Right atrium auricular region (tissue), 2 donors: ENCODE measurements at places on chromosomes 12 and 14.

- peak; percentile 36 for DNase-seq
Measured at GRCh38 chr14:100896369-100897060, 7.0 kb downstream of the RTL1 start.

- no peak for DNase-seq
Measured at GRCh38 chr12:20055856-20056255, 312.5 kb upstream of the PDE3A start.

- DNase-seq: no peak
Measured at GRCh38 chr12:111342376-111342775, 26.5 kb downstream of the PHETA1 start.

GRCh38 chr12:18108611-18109010 lies 18.6 kb upstream of the RERGL start:
- no peak for DNase-seq

DNA sequence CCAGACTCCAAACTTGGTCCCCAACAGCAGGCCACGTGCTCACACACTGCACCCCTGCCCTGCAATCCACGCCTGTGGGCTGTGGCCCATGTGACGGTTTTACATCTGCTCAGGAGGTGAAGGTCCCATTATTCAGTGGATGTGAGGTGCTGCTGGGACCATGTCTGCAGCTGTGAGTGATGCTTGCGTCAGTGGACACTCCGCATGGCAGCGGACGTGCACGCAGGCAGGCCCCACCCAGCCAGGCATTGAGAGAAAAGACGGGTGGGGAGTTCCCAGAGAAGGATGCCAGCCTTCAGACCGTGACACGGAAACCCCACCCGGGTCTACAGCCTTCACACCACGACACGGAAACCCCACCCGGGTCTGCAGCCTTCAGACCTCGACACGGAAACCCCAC lies 67.6 kb downstream of the NOC4L start:
- no peak for DNase-seq

- DNase-seq: no peak
Measured at GRCh38 chr14:52235866-52236510, 31.5 kb upstream of the PTGDR start.

- DNase-seq: no peak
Measured at GRCh38 chr14:34053666-34054065, 102.8 kb upstream of the EGLN3 start.
